ENCODE measurements at places on chromosomes 6 and 20. TPM values are rescaled to one million over a fixed set of nuclear protein-coding genes. Genes with fewer than 3 reads are reported as not detected.

The LPIN3 gene
- polyA plus RNA-seq: 5.1 TPM

The LTA gene
- polyA plus RNA-seq: 0.43 TPM

The WFDC12 gene
- polyA plus RNA-seq: not detected

The PMEPA1 gene
- 28.5 TPM for polyA plus RNA-seq

The HSD17B8 gene
- polyA plus RNA-seq: 9.4 TPM

The HCRTR2 gene
- not detected for polyA plus RNA-seq

The FRK gene
- polyA plus RNA-seq: 3.5 TPM
